NCI-H510A (cell line): ENCODE measurements at places on chromosomes 7 and 10.

DNA sequence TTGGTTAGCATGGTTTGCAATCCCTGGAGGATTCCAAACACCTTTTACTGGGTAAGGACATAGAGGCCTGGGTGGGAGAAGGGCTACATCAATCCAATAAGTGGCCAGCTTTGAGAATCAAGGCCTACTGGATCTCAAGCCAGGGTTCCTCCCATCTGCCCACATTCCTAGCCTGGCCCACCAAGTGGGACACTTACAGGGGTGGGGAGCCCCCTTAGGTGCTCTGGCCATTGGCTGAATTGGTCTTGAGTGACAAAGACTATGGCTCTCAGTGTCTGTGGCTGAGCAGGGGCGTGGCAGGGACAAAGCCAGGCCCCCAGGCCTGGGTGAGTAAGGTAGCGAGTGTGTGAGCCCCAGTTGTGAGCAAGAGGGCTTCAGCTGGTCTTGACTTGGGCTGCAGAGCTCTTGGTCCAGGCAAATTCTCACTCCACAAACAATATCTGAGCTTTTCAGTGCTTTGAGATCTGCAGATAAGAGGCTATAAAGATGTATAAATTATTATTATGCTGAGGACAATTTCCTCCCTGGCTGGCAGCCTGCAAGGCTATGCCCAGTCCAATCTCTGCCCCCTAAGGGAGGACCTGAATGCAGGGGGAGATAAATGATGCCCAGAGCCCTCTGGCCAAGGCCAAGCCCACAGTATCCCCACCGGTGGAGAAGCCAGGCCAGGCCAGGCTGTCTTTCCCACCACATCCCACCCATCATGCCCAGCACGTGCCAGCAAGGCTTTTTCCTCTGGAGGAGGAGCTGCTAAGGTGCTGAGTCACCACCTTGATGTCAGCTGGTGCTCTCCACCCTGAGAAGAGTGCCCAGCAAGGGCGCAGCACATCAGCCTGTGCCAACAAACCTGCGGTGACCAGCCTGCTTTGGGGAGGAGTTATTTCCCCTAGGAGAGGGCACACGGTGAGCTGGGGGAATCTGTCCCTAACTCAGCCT is 80.7 kb upstream of the DUSP5 start:
- DNase-seq, result no peak

DNA sequence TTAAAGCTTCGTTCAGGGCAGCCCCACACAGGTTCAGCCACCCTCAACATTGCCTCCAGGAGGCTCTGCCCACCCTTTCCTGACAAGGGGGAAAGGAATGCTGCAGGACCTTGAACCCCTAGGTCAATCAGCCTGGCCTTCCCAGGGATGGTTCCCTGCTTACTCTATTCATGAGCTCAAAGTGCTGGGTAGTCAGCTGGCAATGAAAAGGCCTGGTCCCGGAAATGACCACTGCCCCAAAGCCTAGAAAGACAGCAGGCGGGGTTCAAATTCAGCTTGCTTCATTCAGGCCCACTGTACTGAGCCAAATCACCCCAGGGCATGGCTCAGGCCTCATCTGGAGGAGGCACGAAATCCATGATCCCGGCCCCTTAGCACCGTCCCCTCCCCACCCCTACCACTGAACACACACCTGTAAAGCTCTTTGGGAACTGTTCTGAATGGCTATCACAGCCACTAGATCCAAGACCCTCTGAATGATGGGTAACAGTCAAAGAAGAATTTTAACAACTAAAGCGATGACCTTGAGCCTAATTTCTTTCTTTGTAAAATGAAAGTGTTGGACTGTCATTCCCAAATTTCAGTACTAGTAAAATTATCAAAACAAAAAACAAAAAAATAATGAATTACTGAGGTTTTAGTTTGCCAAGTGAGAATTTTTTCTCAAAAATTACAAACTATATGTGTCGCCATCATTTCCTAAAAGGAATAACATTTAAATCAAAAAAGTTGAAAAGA is 1.0 kb downstream of the URGCP start:
- no peak for DNase-seq

GRCh38 chr10:45404087-45404769 is 30.2 kb downstream of the ALOX5 start:
- no peak for DNase-seq

GRCh38 chr7:16356301-16356958 is 64.9 kb downstream of the CRPPA start:
- DNase-seq, result no peak

DNA sequence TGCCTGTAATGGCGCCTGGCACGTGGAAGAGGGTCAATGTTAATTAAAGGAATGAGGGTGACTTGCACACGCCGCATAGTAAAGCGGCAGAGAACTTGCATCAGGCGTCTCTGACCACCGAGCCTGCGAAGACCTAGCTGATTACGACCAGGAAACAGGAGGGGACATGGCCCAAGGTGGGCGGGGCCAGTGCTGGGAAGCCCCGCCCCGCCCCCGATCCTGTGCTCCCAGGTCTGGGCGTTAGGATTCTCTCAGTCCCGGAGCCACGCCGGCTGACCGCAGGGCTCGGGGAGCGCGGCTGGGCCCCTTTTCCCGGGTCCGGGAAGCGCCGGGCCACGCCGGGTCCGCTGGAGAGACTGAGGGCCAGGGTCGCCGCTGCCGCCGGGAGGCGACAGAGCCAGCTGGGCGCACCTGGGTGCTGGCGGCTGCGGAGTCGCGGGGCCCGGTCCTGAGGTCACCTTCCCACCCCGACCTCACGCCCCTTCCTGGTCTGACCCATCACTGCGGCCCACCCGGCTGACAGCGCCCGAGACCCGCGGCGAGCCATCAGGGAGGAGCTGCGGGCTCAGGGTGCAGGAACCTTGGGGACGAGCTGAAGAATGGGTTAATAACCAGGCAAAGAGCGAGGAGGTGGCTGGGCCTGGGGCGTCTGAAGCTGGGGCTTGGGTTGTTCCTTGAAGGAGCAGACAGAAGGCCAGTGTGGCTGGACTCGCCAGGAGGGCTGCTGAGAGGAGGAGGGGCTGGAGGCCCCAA is 23.0 kb upstream of the GRID1 start:
- DNase-seq, result no peak

DNA sequence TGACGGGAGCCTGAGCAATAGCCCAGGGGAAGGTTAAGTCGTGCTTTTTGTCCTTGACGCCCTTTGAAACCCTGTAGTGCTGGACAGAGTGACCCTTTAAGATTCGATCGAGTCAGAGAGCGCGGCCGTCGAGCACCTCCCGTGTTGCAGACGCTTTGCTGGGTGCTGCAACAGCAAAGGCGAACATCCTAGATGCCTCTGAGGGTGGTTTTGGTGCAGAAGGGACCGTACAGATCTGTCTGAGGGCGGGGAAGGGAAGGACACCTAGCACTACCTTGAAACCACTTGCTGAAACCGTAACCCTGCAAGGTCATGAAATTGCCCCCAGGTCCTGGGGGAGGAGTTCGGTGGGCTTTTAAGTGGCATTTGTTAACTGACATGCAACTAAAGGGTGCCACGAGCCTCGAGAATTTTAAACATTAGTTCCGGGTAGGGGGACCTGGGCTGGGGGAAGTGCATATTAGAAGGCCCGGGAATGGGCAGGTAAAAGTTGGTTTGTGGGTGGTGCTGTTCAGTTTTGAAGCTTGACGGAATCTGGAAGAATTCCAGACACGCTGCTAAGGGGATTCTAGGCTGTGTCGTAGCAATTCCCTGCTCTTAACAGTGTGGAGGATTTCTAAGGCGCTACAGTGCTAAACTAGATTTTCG is 786 bp downstream of the ATP5F1C start:
- no peak for DNase-seq

DNA sequence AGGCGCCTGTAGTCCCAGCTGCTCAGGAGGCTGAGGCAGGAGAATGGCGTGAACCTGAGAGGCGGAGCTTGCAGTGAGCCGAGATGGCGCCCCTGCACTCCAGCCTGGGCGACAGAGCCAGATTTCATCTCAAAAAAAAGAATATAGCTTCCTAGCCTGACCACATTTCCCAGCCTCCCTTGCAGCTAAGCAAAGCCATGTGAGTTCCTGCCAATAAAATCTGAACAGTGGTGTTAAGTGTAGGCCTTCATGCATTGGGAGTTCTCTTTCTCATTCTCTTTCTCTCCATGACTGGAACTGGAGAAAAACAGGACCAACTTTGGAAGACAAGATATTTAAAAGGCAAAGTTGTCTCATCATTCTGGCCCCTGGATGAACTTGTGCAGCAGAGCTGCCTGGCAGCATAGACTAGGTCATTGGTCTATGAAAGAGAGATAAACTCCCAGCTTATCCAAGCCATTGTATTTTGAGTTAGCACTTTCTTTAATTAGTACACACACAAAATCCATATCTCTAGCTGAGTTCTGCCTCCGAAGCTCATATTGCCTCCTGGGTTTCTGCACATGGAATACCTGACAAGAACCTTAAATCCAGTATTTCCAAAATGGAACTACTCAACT is 60.8 kb downstream of the TSPAN12 start:
- no peak for DNase-seq

DNA sequence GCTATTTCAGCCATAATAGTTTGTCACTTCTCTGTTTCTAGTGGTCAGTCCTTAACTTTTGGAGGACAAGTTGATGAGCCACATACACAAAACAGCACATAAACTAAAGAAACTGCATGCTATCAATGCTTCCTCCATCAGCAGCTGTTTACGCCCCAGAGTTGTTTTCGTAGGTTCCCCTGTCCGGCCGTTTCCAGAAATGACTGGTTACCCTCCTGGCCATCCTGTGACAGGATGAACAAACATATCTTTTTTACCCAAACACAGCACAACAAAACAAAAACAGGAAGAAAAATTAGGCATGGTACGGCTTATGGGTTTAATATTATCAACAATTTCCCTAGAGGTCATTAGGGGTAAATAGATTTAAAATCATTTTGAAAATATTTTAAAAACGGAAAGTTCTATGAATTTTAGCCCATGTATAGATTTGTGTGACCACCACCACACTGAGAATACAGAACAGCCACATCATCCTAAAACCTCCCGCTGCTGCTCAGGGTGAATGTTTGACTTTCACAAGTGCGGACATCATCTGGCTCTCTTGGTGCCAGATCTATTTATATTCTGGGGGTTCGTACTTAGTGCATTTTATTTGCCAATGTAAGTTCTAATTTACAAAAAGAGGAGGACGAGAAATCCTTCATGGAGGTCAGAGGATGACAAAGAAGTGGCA is 74.8 kb downstream of the HIPK2 start:
- no peak for DNase-seq

DNA sequence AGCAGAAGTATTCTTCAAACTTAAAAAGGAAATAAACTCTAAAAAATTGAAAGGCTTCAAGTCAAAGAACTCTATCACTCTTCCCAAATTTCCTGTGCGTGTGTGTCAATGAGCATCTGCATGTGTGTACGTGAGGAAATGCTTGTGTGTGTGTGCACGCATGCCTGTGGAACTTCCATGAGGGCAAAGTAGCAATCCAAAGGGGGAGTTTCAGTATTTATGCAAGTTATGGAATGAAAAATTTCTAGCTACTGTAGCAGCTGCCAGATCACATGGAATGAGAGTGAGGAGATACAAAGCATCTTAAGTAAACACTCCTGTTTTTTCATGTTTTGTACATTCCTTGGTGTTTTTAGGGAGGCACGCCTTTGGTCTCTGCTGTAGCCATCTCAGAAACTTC is 152.6 kb downstream of the RAPGEF5 start:
- no peak for DNase-seq

GRCh38 chr10:32239769-32240168 is 107.2 kb downstream of the EPC1 start:
- no peak for DNase-seq

DNA sequence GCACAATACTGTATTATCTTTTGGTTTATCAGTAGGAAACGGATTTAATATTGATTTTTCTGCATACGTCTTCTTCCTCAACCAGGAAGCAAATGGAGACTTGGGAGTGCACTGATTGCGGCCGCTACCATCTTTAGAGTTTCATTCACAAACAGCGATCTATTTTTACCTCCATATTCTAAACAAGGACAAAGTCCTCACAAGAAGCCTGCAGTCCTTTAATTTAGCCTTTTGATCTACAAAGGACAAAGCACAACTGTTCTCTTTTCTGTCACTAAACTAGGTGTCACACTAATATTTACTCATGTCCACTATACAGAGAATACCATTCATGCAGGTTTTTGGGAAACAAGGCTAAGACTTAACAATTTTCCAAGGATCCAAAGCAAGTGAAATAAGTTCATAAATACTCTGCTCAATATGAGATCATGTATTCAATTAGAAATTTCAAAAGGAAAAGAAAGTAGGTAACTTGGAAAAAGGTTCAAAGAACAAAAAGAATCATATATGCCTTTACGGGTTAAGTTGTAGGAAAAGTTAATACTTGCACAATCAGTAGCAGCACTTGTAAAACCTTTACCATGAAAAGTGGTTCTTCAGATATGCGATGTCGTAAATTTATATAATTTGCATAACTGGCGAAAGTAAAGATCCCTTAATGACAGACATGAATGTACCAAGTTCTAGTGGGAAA is 92.1 kb downstream of the UPF2 start:
- DNase-seq, result no peak

- DNase-seq, result no peak
These were observed 116.0 kb downstream of the GRK5 start for GRCh38 chr10:119323085-119324016.

DNA sequence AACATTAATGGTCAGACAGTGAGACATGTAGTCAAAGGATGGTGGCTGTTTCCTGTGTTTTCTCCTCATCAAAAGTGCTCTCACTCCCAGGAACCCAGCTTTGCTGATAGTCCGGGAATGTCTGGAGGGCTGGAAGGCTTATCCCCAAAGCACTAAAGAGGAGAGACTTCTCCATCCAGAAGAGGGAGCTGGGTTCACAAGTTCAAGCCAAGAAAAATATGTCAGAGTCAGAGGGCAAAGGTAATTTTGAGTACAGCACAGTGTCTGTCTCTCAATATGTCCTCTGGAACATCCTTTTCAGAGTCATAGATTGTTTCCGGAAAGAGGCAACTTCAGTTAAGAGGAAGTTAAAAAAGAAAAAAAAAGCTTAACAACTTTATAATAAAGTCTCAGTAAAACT is 281.5 kb upstream of the PHYHIPL start:
- no peak for DNase-seq

DNA sequence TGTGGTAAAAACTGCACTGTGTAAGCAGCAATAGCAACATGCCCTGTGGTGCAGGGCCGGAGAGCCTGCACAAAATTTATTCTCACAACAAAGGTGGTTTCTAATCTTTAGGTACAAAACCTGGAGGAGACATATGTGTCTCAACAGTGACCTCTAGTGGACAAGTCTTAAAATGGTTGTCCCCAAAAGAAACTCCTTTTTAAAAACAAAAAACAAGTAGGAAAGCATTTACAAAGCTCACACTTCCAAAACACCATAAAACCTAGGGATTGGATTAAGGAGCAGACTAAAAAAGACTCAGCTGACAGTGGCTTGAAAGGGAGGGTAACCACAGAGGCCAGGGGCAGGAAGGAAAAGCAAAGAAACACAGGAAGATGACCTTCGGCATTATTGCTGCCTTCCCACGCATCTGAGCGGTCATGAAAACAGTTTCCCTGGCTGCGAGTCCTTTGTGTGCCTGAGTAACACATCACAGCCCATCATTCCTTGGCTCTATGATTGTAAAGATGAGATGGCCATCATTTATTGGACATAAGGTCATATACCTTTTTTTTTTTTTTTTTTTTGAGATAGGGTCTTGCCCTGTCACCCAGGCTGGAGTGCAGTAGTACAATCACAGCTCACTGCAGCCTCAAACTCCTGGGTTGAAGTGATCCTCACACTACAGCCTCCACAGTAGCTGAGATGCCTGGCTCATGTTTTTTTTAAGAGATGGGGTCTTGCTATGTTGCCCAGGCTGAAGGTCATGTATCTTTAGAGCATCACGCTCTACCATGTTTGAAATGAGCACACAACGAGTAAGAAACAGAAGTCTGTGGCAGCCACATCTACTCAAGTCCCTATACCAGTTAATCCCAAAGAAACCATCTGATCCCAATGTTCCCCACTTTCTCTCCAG is 39.5 kb downstream of the RSU1 start:
- DNase-seq, result no peak

GRCh38 chr10:69392481-69393000 is 24.2 kb downstream of the TACR2 start:
- peak; percentile 82 for DNase-seq
